Kasumi-1 (cell line): ENCODE measurements at places on chromosomes 1 and 21.

DNA sequence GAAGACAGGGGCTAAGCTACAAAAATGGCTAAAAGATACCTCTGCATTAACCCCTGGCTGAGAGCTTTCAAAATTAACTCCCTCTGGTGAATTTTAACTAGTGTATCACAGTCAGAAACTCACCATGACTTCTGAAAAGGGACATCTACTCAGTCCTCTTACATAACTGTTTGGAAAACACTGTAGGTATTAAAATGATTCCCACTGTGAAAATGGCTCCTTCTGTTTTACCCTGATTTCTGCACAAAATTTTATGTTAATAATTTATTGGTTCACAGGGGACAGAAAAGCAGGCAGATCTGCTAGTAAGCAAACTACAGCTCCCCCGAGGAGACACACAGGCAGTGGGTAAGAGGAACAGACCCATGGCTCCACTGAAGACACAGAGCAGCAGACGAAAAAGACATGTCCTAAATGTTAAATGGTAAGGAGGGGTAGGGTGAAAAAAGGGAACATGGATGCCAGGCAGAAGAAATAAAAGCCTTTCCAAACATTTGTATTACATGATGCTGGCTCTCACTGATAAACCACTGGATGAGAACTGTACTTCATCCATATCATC is 111.7 kb downstream of the SLC45A1 start:
- no peak for DNase-seq

DNA sequence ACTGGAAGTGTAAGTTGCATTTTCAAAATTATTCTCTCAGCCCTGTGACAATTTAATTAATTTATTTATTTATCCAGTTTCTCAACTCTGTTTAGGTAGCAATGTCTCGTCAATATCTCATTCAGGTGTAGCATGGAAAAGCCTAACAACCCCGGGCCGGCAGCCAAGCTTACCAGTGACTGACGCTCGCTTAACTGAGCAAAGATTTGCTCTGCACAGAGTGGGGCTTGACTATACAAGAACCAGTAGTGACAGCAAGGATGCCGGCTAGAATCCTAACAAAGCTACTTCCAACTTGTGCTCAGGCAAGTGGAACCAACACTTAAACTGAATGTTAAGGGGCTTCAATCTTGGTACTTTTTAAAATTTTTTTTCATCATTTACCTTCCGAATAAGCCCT is 80.9 kb upstream of the ESRRG start:
- no peak for DNase-seq

GRCh38 chr1:71950579-71950978 is 331.8 kb downstream of the NEGR1 start:
- DNase-seq, result no peak

DNA sequence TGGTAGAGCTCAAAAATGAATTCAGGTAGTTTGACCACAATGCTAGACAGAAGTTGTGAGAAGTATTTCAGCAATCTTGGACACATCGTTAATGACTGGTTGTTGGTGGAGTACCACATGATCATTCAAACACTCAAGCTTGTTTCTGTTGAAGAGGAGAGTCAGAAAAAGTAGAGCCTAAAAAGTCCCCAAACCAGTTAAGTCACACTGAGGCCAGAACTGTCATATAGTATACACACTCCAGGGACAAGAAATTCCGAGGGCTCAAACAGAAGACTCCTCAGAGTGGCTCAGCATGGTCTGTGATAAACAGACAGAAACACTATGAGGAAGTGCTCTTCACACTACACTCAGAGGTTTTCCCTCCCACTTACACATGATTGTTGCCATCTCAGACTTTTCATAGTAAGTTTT is 5.8 kb downstream of the TRIM33 start:
- DNase-seq, result peak; percentile 45

DNA sequence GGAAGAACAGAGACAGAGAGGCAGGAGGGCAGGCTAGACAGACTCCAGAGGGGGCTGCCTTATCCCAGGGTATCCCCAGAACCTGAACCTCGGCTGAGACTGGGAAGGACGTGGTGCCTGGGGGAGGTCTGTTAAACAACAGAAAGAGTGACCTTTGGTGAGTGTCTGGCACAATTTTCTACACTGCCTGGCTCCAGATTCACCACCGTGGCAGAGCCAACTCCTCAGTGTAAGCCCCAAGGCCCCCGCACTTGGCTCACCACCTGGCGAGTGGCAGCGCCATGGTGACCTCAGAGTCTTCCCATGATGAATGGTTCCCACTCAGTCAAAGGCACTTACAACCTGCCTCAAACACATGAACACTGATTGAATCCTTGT is 6.5 kb downstream of the RD3 start:
- DNase-seq, result no peak

DNA sequence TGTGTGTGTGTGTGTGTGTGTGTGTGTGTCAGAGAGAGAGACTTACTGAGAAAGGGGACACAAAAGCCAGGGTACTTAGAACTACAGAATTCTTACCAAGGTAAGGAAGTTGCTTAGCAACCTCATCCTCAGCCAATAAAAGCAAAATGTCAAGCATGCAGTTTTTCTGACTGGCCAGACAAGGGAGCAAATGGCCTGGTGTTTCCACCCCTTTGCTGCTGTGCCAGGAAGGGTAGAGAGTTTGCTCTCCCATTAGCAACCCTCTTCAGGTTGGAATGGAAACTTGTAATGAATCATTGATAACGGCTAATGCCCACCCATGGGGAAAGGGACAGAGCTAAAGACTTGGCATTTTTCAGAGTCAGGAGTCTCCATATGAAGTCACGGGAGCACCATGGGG is 10.6 kb downstream of the RXRG start:
- DNase-seq, result no peak

GRCh38 chr1:9643351-9644256 is 7.9 kb upstream of the PIK3CD start:
- peak; percentile 60 for DNase-seq

DNA sequence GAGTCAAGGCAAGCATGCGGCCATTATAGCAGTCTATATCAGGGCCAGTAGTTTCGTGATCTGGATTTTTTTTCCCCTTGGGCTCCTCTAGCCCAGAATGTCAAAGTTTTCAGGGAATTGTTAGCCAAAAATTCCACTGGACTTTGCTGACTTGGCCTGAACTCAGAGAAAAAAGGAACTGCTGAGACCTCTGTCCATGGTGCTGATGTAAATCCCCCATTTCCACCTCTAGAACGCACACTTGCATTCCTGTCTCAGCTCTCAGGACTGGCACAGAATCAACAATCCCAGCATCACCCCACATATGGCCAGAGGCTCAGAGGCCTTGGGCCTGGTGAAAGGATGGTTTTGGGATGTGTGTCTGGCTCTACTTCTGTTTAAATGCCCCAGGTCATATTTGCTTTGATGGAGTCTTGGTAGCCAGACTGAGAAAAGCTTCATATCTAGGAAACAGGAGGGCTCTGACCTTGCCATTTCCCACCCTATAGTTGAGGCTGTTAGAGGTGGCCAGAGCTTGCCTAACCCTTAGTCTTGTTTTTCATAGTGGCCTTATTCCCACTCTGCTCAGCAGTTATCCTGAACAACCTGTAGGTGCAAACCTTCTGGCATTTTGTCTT is 16.9 kb upstream of the EFCAB14 start:
- DNase-seq, result peak; percentile 69

DNA sequence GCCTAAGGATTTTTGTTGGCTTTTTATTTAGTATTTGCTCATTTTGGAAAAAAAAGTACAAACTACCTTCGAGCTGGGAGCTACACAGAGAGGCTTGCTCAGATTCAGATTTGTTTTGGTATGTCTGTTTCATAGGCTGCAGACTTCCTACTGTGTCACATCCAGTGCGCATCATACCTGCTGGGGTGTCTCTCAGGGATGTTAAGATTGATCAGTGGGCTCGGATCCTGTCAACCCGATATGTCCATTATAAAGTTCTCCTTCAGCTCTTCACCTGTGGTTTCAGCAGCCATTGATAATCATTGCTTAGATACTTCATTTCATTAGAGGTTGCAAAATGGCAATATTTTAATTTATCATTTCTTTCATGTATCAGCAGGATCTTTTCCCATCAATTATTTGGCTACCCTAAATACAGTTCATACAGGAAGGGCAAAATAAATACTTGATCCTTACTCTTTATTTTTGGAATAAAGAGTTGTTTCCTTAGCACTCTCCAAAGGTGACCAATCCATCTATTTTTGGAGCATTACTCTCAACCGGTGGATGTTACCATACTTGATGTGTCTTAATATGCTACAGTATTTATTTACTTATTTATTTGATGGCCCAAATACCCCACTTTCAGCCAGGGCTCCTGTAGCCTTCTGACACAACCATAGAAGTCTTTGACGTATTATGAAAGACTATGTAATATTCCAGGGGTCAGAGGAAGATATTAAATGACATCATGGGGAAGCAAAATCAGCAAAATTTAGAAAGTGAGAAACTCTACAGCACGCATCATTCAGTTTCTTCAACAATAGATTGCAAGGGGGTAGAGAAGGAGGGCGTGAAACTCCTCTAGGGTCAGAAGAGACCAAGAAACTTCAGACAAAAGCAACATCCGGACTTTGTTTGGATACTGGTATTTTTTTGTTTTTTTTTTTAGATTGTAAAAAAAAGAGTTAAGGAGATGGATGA is 55.3 kb upstream of the HNRNPU start:
- no peak for DNase-seq

DNA sequence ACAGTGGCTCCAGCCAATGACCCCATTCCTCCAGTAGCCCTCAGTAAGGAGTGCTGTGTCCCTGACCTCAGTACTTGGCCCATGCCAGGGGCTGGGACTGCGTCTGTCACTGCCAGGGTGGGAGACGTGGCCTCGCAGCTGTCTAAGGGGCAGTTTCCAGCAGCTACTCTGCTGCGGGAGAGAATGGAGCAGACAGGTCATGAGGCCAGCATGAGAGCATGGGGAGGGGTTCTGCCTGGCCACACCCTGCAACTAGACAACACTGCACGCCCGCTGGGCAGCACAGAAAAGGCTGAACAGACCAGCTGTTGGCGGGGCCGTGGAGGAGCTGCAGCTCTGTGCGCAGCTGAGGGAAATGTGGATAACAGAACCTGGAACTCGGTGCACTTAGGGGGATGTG is 91.6 kb upstream of the COL6A1 start:
- DNase-seq, result no peak

- DNase-seq, result no peak
Measured at GRCh38 chr1:247409869-247410544, 6.0 kb upstream of the NLRP3 start.

- DNase-seq, result no peak
Measured at GRCh38 chr1:20665726-20666125, 4.6 kb upstream of the DDOST start.

DNA sequence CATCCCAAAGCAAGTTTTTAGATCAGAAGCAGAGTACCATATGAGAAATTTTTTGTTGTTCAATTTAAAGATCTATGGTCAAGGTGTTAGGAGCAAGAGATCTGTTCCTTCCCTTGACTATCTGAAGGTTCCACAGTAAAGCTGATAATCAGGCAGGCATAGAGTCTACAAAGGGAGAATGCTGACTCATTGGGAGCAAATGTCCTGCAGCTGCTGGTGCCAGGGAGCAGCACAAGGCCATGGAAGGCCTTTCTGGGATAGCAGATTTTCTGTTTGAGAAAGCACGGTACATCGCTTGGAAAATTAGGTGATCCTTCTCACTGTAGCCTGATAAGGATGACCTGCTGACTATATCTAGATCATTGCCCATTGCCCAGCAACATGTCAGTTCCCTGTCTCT is 210.1 kb upstream of the C1orf87 start:
- no peak for DNase-seq

GRCh38 chr1:115194506-115194905 is 105.2 kb upstream of the TSPAN2 start:
- no peak for DNase-seq
